Activated CD8-positive, alpha-beta T cell treated with anti-CD3 and anti-CD28 coated beads, Interleukin-2, amount 10 ng/mL, durations not matched to agents 7 days and 5 days (primary cell): ENCODE measurements at places on chromosomes 5 and 9.

- no peak overlapping the region for H3K4me3 ChIP-seq
- peaks cover 20% of the 10 kb centered on the region for H3K27me3 ChIP-seq
- H3K4me1 ChIP-seq, result no peaks in the 10 kb centered on the region
- H3K27ac ChIP-seq, result no peak overlapping the region
- no peaks in the 10 kb centered on the region for H3K36me3 ChIP-seq
These were observed 258.7 kb upstream of the CLINT1 start for GRCh38 chr5:158117467-158118160.

DNA sequence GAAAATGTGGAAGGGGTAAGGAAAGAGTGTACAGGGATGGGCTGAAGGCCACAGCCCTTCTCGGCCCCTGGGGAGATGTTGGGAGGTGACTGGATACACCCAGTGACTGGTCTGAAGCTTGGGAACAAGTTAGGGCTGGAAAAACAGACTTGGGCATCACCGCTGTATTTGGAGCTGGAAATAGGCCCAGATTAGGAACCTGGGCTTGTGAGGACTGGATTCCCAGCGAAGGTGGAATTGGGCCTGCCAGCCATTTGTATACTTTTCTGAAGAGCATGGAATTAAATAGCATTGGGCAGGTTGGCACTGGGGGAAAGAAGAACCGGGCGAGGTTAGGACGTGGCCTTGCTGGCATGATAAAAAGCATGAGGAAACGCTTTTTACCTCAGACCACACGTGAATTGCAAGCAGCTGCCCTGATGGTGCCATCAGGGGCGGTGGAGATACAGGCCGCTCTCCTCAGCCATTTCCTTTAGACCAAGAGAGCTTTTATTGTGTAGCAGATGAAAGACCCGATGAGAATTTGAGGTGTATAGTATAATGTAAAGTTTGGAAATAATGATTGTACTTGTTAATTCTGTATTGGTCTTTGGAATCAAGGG, 37.8 kb downstream of the OTULIN start:
- peaks cover 66% of the 10 kb centered on the region for H3K4me1 ChIP-seq
- H3K27ac ChIP-seq, result peak overlapping the region; percentile 78
- no peak for DNase-seq

- no peaks in the 10 kb centered on the region for H3K4me1 ChIP-seq
- H3K36me3 ChIP-seq, result no peaks in the 10 kb centered on the region
- H3K27me3 ChIP-seq, result peaks cover 11% of the 10 kb centered on the region
- H3K4me3 ChIP-seq, result no peak overlapping the region
- no peak for DNase-seq
These were observed 267.1 kb downstream of the NSG2 start for GRCh38 chr5:174312641-174313040.

GRCh38 chr5:74822288-74822687, 43.9 kb downstream of the FAM169A start:
- no peak for DNase-seq
- no peaks in the 10 kb centered on the region for H3K27me3 ChIP-seq
- H3K36me3 ChIP-seq, result no peaks in the 10 kb centered on the region
- H3K4me1 ChIP-seq, result no peaks in the 10 kb centered on the region
- no peak overlapping the region for H3K4me3 ChIP-seq

GRCh38 chr9:126392662-126393371, 66.2 kb downstream of the MVB12B start:
- peak overlapping the region; percentile 32 for H3K27ac ChIP-seq
- DNase-seq, result no peak
- H3K36me3 ChIP-seq, result peaks cover 64% of the 10 kb centered on the region
- H3K4me3 ChIP-seq, result no peak overlapping the region

- no peak overlapping the region for H3K4me3 ChIP-seq
- H3K4me1 ChIP-seq, result no peaks in the 10 kb centered on the region
- no peaks in the 10 kb centered on the region for H3K27me3 ChIP-seq
- DNase-seq, result no peak
- H3K36me3 ChIP-seq, result no peaks in the 10 kb centered on the region
These were observed 327.2 kb downstream of the BNC2 start for GRCh38 chr9:16543225-16543624.

DNA sequence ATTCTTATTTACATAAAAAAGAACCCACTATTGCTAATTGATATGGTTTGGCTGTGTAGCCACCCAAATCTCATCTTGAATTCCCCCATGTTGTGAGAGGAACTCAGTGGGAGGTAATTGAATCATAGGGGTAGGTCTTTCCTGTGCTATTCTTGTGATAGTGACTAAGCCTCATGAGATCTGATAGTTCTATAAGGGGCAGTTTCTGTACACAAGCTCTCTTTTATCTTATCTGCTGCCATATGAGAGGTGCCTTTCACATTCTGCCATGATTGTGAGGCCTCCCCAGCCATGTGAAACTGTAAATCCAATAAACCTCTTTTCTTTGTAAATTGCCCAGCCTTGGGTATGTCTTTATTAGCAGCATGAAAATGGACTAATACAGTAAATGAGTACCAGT, 58.2 kb upstream of the PRR16 start:
- H3K27me3 ChIP-seq, result no peaks in the 10 kb centered on the region
- no peak for DNase-seq
- no peak overlapping the region for H3K27ac ChIP-seq
- no peak overlapping the region for H3K4me3 ChIP-seq
- H3K4me1 ChIP-seq, result no peaks in the 10 kb centered on the region

DNA sequence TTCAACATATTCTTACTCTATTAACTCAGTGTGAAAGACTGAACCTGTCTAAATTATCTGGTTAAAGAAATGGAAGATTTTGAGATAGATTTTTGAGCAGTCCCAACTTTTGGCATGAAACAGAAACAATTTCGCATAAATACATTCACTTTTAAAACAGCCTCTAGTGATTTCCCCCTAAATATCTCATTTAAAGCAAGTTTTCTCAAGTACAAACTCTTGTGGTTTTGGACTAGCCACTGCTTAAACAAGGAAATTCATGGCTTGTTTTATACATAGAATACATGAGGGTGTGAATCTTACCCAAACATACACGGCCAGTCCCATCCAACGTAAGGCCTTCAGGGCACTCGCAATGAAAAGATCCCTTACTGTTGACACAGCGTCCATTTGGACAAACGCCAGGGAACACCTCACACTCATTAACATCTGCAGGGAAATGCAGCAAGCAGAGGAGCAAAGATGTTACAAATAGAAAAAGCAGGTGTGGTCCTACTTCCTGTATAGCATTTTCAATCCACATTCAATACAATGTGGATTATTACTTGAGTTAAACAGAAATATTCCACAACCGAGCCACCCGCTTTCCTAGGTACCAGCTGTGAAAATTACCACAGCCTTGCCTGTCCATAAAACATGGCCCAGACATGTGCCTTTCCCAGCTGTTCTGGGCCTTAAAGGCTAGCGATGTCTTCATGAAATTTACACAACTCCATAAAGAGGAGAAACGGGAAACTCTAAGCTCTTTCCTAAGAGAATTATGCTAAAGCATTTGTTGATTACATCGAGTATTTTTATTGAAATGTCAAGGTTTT, 188.8 kb downstream of the FBN2 start:
- H3K4me1 ChIP-seq, result no peaks in the 10 kb centered on the region
- H3K27me3 ChIP-seq, result no peaks in the 10 kb centered on the region
- no peaks in the 10 kb centered on the region for H3K36me3 ChIP-seq
- DNase-seq, result no peak

GRCh38 chr9:33809506-33809905, 7.5 kb upstream of the UBE2R2 start:
- no peak overlapping the region for H3K4me3 ChIP-seq
- no peak overlapping the region for H3K27ac ChIP-seq
- H3K4me1 ChIP-seq, result peaks cover 16% of the 10 kb centered on the region
- no peaks in the 10 kb centered on the region for H3K36me3 ChIP-seq

DNA sequence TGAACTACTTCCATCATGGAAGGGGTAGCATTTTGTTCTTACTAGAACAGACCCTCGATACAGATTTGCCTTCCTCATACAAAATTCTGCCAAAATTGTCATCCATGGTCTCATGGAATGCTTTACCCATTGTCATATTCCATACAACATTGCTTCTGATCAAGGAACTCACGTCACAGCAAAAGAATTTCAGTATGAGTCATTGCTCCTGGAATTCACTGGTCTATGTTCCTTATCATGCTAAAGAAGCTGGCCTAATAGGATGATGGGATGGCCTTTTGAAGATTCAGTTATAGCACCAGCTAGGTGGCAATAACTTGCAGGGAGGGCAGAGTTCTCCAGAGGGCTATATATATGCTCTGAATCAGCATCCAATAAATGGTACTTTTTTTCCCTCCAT, 18.2 kb upstream of the FNIP1 start:
- no peak overlapping the region for H3K27ac ChIP-seq
- no peak for DNase-seq
- H3K4me1 ChIP-seq, result peaks cover 9% of the 10 kb centered on the region
- no peaks in the 10 kb centered on the region for H3K36me3 ChIP-seq
- no peak overlapping the region for H3K4me3 ChIP-seq

- no peaks in the 10 kb centered on the region for H3K27me3 ChIP-seq
- no peak overlapping the region for H3K4me3 ChIP-seq
- no peak for DNase-seq
- no peak overlapping the region for H3K27ac ChIP-seq
- no peaks in the 10 kb centered on the region for H3K36me3 ChIP-seq
These were observed 36.9 kb downstream of the SPRY4 start for GRCh38 chr5:142287973-142288313.

DNA sequence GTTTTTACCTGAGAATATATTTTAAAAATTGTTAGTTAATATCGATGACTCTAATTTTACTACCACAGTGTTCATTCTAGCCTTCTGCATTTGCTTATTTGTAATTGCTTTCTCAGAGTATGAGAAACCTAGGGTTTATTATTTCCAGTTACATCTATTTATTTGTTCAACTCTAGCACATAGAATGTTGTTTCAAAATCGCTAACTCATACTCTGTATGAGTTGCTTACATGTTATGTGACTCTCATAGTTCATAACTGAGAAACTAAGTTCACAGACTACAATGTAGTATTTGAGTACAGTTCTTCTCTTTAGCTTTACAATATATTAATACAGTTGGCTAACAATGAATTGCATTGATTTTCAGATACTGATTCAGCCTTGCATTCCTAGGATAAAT, 103.2 kb downstream of the MACROH2A1 start:
- no peaks in the 10 kb centered on the region for H3K36me3 ChIP-seq
- DNase-seq, result no peak
- H3K27ac ChIP-seq, result no peak overlapping the region

DNA sequence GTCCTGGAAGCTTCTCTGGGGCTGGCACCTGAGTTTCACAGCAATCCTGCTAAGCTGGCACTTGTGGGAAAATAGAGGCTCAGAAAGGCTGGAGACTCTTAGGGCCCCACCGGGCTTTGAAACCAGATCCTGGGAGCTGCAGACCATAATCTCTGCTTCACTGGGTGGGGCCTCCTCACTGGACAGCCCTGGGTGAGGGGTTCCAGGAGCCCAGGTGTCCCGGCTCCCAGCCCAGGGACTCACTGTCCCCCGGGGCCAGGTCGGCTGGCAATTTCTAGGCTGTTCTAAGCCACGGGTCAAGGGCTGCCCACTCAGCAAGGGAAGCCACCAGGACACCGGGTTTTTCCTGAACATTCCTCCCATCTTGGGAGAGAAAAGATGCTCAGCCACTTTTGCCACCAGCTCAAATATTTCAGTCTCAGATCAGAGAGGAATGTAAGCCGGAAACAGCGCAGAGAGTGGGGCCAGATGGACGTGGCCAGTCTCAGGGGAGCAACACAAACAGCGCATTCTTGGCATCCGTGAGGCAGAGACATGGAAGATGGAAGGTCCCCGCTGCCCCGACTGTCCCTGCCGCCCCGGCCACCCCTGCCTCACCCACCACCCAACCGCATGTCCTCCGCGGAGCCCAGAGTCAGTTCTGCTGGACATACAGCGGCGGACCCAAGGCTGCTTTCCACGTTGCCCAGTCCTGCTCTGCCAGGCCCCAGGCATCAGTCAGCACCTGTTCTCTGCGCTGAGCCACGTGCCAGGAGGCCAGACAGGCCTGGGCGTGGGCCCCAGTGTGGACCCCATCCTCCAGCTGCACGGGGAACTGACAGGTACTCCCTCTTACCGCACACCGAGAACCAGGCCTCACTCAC, 72.6 kb downstream of the VAV2 start:
- no peaks in the 10 kb centered on the region for H3K4me1 ChIP-seq
- H3K27ac ChIP-seq, result no peak overlapping the region
- no peak overlapping the region for H3K4me3 ChIP-seq
- no peaks in the 10 kb centered on the region for H3K36me3 ChIP-seq
- no peak for DNase-seq

DNA sequence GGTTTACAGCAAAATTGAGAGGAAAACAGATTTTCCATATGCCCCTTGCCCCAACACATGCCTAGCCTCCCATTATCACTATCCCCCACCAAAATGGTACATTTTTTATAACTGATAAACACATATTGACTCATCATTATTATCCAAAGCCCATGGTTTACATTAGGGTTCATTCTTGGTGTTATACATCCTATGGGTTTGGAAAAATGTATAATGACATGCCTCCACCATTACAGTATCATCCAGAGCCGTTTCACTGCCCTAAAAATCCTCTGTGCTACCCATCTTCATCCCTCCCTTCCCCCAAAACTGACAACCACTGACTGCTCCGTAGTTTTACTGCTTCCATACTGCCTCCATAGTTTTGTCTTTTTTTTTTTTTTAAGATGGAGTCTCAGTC, 111.1 kb downstream of the ACTL7B start:
- H3K4me3 ChIP-seq, result no peak overlapping the region
- H3K4me1 ChIP-seq, result no peaks in the 10 kb centered on the region
- H3K36me3 ChIP-seq, result no peaks in the 10 kb centered on the region
- H3K27ac ChIP-seq, result no peak overlapping the region

- H3K27me3 ChIP-seq, result peaks cover 7% of the 10 kb centered on the region
- H3K27ac ChIP-seq, result peak overlapping the region; percentile 84
- peaks cover 66% of the 10 kb centered on the region for H3K4me1 ChIP-seq
- peaks cover 67% of the 10 kb centered on the region for H3K36me3 ChIP-seq
- DNase-seq, result peak; percentile 82
- peak overlapping the region; percentile 7 for H3K4me3 ChIP-seq
These were observed 70.8 kb upstream of the CDKN2B start for GRCh38 chr9:22079873-22080341.

- no peak overlapping the region for H3K27ac ChIP-seq
- no peak overlapping the region for H3K4me3 ChIP-seq
- no peaks in the 10 kb centered on the region for H3K27me3 ChIP-seq
- no peak for DNase-seq
- H3K36me3 ChIP-seq, result no peaks in the 10 kb centered on the region
These were observed 9.8 kb upstream of the NTRK2 start for GRCh38 chr9:84659773-84660172.

GRCh38 chr9:105320568-105320967, 76.1 kb downstream of the SLC44A1 start:
- no peak for DNase-seq
- H3K36me3 ChIP-seq, result no peaks in the 10 kb centered on the region
- no peaks in the 10 kb centered on the region for H3K27me3 ChIP-seq
- no peak overlapping the region for H3K27ac ChIP-seq
- H3K4me1 ChIP-seq, result no peaks in the 10 kb centered on the region
- no peak overlapping the region for H3K4me3 ChIP-seq

DNA sequence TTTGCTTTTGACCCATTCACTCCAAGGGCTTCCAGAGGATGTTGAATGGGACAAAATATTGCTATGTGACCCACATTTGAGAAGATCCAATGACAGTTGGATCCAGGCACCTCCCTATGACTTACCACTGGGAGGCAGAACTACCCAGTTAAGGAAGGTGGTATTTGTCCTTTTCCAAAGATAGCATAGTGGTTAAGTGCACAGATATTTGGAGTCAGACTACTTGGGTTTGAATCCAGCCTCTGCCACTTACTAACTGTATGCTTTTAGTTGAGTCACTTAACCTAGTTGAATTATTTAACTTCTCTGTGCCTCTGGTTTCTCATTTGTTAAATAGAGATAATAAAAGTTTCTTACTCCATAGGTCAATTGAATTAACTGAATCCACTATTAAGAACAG, 74.5 kb upstream of the PALM2AKAP2 start:
- DNase-seq, result no peak
- no peaks in the 10 kb centered on the region for H3K4me1 ChIP-seq
- H3K4me3 ChIP-seq, result no peak overlapping the region
- H3K27me3 ChIP-seq, result peaks cover 2% of the 10 kb centered on the region
